ENCODE measurements at places on chromosomes 5 and 9.

GRCh38 chr9:117435630-117436261 lies 20.9 kb upstream of the ASTN2 start:
- DNase-seq: no peak

GRCh38 chr9:113932906-113933584 lies 56.9 kb downstream of the ZNF618 start:
- no peak for DNase-seq

DNA sequence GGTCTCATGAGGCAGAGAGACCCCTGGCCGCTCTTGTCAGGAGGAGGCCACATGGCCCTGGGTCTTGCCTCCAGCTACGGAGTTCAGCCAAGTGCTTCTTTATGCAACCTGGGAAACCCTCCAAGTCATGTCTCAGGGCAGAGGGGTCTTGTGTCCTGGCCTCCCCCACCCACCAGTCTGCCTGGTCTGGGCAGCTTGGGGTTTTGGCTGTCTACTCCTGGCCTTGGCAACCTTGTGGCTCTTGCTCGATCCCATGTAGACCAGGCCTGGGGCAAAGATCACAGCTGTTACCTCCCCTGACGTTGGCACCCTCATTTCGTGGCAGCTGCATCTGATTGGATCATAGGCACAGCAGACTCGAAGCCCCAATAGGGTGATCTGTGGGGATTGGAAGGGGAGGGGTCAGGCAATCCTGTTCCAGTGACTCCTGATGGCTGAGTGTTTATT lies 28.4 kb downstream of the JADE2 start:
- DNase-seq: no peak

GRCh38 chr5:97009212-97009898 lies 73.5 kb downstream of the LNPEP start:
- DNase-seq: peak; percentile 8

- DNase-seq: no peak
Observed at GRCh38 chr9:128081056-128081455, 13.0 kb downstream of the SLC25A25 start.

DNA sequence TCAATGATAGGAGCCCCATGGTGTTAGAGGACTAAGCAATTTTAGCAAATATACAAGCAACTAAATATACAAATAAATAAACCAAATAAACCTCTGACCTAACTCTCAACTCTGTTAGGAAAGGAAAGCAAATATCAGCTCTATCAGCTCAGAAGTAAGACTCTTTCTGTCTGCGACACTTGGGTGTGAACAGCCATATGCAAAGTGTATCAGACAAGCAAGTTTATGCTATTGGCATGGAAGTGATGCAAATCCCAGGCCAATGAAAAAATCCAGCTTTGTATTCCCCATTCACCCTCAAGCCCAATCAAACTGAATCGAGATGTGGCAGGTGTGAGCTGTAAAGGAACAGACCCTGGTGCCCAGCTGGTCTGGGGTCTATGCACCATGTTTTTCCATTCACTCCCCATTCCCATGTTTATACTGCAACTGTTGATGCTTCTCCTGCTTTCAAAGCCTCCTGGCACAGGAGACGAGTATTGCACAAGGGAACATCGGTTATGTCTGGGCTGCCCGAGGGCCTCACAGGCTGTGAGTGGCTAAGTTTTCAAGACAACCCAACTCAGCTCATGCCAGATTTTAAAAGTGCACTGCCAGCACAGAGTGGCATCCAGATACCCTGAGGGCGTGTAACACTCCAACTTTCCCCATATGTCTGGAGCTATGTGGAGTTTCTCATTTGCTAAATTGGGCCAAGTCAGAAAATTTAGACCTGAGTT lies 73.1 kb downstream of the FEM1C start:
- DNase-seq: no peak

DNA sequence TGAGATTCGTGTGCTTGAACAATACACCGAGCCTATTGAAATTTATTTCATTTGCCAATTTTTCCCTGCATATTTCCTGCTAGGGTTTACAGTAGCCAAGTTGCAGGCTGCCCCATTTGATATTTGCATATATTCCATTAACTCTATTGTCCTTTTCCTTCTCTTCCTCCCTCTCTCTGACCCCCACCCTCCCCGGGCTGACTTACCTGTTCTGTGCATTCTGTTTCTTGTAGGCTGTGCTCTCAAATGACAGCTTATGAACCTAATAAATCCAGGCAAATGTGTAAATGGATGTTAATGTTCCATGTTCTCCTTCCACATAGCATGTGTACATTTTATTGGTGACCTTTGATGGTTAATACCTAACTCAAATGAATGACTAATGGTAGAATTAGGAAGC lies 1169.2 kb upstream of the WWC1 start:
- no peak for DNase-seq

DNA sequence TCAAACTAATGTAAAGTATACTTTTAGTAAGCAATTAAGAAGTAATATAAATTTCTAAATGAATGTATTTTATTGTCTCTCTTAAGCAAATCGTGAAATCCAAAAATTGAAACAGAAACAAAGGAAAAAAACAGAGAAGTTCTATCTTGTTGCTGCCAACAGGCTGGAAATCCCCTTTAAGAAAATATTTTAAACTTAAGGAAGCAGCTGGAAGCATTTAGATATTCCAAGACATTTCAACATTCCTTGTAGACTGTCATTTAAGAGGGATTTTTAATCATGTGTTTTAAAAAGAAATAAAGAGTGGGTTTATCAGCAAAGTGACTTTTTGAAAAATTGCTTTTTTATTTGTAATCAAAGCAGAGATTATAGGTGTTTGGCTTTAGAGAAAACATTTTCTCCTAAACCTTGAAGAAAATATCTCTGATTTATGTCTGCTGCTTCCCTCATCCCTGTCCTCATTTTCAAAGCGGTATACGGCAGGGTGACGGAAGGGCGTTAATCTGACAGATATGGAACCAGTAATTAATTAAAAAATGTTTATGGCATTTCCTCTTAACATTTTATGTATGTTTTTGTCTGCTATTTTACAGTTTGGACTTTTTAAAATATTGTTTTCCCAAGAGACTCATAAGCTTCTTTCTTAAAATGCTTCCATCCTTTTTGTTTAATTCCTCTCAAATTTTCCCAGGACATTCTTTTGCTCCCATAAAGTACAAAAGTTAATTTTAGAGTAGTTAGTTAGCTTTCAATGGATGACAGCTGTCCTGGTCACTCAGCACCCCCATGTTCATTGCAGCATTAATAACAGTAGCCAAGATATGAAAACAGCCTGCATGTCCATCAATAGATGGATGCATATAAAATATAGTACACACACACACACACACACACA lies 245.6 kb downstream of the LURAP1L start:
- no peak for DNase-seq

DNA sequence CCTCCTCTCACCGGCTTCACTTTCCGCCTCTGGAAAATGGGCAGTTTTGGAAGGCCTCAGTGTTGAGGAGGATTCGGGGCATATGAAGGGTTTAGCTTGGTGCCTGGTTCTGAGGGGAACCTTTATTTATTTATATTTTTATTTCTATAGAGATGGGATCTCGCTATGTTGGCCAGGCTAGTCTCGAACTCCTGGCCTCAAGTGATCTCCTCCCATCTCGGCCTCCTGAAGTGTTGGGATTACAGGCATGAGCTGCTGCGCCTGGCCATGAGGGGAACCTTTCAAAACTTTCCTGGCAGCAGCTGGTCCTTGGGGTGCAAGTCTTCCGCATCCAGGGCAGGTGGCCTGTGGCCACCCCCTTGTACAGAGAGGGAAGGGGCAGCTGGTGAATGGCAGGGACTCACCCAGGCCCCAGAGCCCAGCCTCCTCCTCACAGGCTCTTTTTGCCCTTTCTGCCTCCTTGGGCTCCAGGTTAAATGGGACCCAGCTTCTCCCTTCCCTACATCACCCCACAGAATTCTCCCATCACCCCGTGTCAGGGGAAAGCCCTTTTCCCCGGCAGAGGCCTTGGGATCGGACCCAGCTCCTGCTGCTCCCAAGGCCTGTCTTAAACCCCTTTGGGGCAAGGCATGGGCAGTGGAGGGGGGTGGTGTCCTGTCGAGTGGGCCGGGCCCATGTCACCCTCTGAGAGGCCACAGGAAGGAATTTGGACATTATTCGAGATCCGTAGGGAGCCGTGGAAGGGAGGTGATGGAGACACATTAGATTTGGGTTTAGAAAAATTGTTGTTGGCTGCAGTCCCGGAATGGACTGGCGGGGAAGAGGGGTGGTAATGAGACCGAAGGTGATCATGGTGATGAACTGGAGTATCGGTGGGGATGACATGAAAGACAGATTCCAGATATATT lies 5.9 kb downstream of the NCS1 start:
- no peak for DNase-seq

DNA sequence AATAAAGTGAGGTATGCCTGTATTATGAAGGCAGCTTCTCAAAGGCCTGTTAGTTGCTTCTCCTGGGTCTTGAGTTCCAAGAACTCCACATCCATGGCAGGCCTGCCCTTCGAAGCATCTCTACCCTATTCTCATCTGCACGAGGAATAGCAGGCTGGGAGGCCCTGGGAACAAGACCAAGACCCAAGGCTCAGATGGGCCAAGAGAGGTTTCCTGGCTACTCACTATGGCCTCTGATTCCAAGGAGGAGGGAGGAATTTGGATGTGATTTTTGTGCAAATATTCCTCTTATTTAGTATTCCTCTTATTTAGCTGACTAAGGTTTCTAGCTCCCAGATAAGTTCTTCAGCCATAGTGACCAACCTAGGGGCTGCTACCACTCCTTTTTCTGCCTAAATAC lies 151.3 kb downstream of the SAXO1 start:
- DNase-seq: no peak

- DNase-seq: peak; percentile 91
Observed at GRCh38 chr5:179678223-179679013, 2.4 kb downstream of the CBY3 start.

GRCh38 chr5:134539732-134540131 lies 14.3 kb downstream of the JADE2 start:
- DNase-seq: no peak

GRCh38 chr5:142145106-142145900 lies 36.7 kb downstream of the NDFIP1 start:
- DNase-seq: no peak

DNA sequence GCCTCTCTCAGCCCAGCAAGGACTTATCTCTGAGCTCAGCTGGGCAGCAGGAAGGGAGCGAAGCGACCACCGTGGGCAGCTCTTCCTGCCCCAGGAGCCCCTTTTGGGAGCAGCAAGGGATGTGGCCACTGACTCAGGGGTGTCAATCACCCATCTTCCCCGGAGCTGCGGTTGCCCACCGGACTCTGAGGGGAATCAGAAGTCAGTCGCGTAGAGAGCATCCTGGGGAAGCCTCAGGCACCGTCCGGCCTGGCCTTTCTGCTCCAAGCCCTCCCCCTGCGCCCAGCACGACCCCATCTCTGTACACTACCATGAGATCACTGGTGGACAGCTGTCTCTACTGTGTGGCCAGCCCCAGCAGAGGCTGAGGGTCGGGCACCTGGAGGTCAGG lies 24.6 kb downstream of the GFI1B start:
- DNase-seq: no peak

- DNase-seq: no peak
Observed at GRCh38 chr5:17330386-17330785, 113.0 kb downstream of the BASP1 start.

GRCh38 chr9:84121991-84122523 lies 141.5 kb downstream of the RMI1 start:
- DNase-seq: no peak

DNA sequence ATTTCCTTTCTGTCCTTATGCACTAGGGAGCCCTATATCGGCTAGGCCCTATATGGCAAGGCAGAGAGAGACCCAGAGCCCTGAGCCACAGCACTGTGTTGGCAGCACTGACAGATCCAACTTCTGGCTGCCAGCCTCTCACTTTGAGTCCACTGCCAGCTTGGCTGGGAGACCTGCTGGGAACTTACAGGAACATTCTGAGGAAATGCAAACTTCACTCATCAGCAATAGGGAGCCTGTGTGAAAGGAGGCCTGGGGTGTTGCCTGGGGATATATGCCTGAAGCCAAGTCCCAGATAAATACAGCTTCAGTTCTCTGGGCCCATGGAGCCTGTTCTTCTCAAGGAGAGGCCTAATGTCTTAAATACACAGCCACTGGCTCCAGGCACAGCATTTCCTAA lies 78.0 kb downstream of the ADRB2 start:
- DNase-seq: no peak

DNA sequence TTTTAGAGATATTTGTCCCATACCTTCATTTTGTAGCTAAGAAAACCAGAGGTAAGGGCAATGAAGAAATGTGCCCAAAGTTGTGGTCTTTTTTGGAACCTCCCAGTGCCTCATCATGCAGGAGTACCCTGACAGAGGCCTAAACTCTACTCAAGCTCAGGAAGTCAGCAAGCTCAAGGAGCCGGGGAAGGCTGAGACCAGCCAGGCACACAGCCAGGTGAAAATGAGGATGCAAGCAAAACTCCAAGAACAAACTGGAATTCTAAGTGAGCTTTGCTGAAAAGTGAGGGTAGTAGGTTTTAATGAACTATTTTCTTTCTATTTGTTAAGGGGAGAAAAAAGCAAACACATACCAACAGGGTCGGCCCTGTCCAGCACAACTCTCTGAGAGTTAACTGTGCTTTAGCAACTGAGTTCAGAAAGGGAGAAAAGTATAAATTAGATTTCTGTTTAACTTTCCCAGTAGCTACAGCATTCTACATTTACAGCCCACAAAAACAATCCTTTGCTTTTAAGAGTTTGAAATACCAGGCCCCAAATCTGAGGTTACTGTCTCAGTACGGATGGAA lies 146.4 kb downstream of the GNAQ start:
- no peak for DNase-seq

- DNase-seq: no peak
Observed at GRCh38 chr5:135578305-135578684, 496 bp downstream of the CXCL14 start.

- DNase-seq: no peak
Observed at GRCh38 chr5:73706963-73707362, 81.0 kb downstream of the ARHGEF28 start.

DNA sequence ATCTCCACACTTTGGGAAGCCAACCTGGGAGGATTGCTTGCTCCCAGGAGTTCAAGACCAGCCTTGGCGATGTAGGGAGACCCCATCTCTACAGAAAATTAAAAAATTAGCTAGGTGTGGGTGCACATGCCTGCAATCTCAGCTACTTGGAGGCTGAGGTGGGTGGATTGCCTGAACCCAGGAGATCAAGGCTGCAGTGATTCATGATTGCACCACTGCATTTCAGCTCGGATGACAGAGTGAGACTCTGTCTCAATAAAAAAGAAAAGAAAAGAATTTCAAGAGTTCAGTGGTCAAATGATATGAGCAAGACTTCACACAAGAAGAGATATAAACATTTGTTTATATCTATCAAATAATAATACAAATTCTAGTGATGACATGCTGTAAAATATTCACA lies 23.0 kb upstream of the MTAP start:
- DNase-seq: no peak

- DNase-seq: no peak
Observed at GRCh38 chr5:131147258-131147657, 17.8 kb downstream of the HINT1 start.

Measured in GM18507 (cell line).